ENCODE measurements at places on chromosomes 4 and X.

- no peak for DNase-seq
These were observed 14.3 kb upstream of the MTNR1A start for GRCh38 chr4:186569533-186570192.

DNA sequence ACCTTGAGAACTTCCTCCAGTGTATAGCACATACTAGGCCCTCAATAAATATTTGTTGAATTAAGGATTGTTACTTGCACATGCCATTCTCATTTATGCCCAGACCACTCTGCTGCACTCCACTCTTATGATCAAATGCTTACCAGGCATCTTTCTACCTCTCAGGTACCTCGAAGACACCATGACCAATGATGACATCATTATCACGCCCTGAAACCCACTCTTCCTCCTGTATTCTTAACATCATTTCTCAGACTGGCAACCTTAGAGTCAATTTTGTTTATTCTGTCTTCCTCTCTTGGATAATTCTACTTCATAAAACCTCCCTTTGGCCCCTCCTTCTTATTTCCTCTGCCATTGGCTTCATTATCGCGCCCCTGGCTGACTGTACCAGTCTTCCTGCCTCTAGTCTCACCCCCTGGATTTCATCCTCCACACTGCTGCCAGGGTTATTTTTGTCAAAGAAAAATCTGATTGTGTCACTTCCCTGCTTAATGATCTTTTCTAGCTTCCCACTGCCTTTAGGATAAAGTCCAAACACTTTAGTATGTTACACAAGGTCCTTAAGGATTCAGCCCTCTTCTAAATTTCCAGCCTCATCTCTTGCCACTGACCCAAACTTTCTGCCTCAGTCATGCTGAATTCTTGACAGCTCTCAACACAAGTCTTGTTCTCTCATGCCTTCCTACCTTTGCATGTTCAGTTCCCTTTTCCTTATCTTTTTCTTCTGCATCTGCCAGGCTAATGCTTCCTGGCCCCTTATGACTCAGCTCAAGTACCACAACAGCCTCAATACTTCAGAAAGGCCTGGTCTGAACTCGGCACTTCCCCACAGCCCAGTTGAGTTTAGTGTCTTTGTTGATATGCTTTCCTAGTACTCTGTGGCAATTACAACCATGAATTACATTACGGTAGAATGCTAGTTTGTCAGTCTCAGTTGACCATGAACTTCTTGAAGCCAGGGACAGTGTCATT is 45.8 kb downstream of the HDAC8 start:
- DNase-seq = no peak

DNA sequence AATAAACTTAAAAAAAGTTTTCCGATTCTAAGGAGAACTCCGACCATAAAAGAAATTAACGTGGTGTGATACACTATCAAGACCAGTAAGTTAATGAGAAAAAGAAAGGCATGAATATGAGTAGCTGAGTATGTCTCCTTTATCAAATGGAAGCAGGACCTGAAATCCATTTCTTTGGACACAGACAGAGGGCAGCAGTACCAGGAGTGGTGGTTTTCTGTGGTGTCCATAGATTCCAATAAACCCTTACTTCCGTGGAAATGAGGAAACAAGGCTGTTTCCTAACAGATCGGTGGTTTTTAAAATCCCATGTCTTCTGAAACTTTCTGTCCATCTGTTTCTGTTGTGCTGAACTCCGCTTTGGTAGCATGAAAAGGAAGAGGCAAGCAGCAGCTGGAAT is 128.5 kb upstream of the TSPAN5 start:
- no peak for DNase-seq

GRCh38 chrX:15866147-15866546 is 11.5 kb upstream of the AP1S2 start:
- DNase-seq = no peak

DNA sequence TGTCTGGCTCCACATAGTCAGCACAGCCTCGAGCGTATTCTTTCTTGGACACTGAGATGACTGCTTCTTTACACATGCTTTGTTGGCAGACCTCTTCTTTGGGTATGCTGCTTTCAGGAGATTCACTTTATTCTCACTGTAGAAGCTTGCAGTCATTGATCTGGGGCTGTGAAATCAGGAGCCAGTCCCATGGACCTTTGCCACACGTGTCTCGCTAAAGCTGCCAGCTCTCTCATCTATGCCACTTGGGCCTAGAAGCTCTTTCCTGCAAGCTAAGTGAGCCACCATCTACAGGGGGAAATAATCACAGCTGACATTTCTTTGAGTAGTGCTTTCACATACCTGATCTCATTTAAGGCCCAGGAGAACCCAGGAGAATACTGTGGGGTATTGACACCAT is 5.0 kb downstream of the RASL11B start:
- DNase-seq = no peak

DNA sequence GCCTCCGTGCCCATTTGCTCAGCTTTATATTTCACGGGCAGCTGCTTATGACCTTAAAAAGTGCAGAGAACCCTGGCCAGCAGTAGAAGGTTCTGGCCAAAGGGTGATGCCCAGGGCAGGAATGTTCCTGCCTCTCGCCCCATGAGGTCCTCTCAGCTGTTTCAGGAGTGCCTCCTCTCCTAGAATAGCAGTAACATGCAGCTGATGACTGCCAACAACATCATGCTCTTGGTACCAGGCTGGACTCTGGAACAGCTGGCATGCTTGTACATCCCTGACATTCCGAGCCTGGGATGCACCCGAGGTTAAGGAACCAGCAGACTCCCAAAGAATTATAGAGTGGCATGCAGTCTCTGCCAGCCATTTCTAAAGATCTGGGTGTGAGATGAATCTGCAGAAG is 11.7 kb upstream of the TENM3 start:
- DNase-seq = no peak

DNA sequence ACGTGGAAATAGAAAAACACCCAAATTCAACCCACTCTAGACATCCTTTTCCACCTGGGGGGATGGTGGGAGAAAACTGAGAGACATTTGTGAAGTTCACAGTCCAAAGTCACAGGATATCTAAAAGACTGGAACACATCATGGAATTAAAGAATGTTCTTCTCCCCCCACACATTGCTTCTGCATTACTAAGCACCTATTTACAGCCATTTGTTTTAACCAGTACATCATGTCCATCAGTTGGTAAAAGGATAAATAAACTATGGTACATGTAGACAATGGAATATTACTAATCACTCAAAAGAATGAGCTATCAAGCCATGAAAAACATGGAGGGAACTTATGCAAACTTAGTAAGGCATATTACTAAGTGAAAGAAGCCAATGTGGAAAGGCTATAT is 185.5 kb upstream of the ANXA10 start:
- no peak for DNase-seq

GRCh38 chrX:40433160-40433559 is 147.6 kb upstream of the ATP6AP2 start:
- no peak for DNase-seq

DNA sequence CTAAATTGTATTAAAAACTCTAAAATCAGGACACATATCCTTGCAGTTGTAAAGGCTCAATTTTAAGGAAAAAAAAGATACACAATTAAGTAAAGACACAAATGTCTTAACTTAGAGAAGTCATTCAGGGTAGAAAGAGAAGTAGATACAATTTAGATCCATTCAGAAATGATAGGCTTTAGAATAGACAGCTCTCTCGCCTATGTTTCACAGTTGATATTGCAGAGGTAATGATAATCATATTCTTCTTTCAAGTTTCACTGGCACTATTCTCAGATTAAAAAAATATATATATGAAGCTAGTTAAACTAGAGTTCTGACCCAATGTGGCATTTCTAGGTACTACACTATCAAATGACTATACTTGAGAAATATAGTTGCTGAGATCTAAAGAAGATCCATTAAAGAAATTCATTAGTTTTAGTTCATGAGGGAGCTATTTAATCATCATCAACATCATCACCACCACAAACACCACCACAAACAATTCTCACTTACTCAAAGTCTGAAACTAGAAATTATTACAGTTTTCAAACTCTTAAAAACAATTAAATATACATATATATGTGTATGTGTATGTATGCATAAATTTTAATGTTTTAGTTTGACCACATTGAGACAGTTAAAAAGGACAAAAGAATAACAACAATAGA is 93.1 kb downstream of the ANTXR2 start:
- no peak for DNase-seq

DNA sequence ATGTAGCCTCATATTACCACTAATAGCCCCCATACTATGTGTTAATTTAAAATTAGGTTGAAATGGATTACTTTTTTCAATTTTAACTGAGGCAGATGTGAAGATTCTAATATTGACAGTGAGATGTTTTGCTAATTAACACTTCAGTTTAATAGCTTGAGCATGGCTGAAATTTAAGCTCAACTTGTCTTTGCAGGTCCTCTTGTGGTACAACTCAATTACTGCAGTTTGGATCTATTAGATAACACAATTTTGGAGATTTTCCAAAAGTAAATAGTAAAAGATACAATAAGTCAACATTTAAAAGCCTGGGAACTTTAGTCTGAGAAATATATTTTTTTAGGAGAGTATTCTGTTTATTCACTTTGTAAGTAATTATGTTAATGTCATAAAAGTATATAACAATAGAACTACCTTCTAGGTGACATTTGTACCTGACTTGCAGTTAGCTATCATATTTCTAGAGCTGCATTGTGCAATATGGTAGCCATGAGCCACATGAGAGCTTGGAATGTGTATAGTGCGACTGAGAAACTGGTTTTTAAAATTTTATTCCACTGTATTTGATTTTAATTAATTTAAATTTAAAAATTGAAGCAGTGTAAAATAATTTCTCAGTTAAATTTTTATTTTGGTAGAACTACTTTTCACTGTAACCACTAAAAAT is 73.1 kb upstream of the FMR1 start:
- peak; percentile 7 for DNase-seq

- no peak for DNase-seq
These were observed 13.8 kb downstream of the TLR10 start for GRCh38 chr4:38768968-38769394.

- no peak for DNase-seq
These were observed 22.5 kb downstream of the C4orf46 start for GRCh38 chr4:158649111-158649680.

DNA sequence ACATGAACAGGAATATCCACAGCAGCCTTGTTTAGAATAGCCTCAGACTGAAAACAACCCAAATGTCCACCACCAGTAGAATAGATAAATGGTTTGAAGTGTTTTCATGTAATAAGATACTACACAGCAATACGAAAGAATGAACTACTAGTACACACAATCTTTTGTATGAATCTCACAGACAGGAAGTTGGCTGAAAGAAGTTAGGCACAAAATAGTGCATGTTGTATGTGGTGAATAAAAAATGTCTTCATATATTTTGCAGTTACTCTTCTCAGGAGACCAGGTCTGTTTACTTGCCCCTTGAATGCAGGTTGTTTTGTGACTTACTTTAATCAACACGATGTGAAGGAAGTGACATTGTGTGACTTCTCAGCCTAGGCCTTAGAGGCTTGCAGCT is 75.9 kb upstream of the LEF1 start:
- DNase-seq = no peak

DNA sequence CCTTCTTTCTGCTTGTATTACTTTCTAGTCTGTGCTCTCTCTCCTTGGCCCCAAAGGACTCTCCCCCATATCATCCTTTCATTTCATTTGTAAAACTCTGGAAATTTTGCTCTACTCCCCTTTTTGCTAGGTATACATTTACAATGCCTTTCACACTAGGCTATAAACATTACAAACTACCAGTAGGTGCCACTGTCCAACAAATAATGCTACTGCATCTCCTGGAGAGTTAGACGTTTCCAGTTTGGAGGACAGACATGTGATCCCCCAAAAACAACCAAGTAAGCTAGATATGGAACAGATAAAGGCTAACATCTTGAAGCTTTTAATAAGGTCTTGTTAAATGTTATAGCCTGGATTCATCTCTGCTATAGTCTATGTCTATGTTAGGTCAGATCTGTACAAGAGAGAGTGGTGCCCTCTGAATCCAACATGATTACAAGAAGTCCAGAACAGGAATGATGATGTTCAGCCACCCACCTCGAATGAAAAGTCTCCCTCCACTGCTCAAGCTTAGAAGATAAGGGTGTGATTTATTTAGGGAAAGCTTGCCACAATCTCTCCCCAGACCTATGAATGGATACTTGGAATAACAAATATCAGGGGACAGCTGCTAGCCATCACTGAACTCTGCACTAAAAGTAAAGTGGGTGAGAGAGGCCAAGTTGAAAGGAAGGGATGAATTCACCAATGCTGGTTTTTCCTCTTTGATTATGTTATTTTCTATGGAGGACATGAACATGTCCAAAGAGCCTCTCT is 14.3 kb downstream of the CBR4 start:
- DNase-seq = no peak

- no peak for DNase-seq
These were observed 304.2 kb downstream of the TENM3 start for GRCh38 chr4:182547435-182547834.

DNA sequence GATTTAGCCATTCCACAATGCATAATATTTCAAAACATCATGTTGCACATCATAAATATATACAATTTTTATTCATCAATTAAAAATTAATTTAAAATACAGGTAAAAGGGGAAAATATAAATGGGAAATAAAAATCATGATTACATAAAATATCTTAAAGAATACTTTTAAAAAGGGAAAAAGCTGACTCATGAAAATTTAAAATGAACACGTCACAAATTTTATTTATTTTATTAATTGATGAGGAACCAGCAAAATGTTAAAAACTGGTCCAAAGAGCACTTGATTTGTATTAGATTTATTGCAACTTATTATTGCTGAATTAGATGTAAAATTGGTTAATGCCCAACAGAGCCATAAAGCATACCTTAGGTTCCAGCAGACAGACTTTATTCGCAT is 78.5 kb upstream of the ANK2 start:
- DNase-seq = no peak

GRCh38 chr4:41057467-41057866 is 156.9 kb downstream of the APBB2 start:
- peak; percentile 12 for DNase-seq
